Stimulated activated CD8-positive, alpha-beta memory T cell treated with anti-CD3 and anti-CD28 coated beads, Interleukin-7, amount 100 ng/mL, for 1 hour (primary cell): ENCODE measurements at places on chromosomes 7 and 10.

DNA sequence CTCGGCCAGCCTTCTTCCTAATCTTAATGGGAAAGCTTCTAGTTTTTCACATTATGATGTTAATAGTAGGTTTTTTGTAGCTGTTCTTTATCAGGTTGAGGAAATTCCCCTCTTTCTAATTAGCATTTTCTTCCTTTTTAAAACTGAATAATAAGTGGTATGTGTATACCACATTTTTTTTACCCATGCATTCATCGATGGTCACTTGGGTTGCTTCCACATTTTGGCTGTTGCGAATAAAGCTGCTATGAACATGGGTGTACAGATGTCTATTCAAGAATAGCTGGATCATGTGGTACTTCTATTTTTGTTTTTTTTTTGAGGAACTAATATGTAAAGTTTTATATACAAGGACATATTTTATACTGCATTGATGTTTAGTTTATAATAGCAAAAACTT lies 44.3 kb downstream of the NRF1 start:
- no peak for DNase-seq

- DNase-seq, result no peak
Observed at GRCh38 chr10:67839951-67840350, 2.0 kb upstream of the DNAJC12 start.

DNA sequence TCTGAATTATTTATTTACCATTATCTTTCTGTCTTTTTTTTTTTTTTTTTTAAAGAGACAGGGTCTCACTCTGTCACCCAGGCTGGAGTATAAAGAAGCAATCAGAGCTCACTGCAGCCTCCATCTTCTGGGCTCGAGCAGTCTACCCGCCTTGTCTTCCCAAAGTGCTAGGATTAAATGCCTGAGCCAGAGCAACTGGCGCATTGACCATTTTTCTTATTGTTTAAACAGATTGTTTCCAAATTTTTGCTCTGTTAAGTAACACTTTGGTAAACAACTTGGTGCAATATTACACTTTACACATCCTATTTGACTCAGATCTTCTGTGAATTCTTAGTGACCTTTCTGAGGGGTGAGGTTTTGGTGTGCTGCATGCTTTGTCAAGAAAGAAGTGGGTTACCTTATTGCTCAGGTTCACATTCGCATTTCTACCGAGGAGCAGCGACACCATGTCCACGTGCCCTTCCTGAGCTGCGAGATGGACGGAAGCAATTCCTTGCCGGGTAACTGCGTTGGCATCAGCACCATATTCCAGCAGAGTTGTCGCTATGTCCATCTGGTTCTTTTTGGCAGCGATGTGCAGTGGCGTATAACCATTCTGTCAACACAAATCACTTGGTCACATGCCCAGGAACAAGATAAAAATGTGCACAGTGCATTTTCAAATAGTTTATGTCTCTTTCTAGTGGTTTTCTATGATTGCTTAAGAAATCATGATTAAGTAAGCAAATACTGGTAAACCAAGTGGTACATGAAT lies 203.2 kb downstream of the ANK3 start:
- no peak for DNase-seq

DNA sequence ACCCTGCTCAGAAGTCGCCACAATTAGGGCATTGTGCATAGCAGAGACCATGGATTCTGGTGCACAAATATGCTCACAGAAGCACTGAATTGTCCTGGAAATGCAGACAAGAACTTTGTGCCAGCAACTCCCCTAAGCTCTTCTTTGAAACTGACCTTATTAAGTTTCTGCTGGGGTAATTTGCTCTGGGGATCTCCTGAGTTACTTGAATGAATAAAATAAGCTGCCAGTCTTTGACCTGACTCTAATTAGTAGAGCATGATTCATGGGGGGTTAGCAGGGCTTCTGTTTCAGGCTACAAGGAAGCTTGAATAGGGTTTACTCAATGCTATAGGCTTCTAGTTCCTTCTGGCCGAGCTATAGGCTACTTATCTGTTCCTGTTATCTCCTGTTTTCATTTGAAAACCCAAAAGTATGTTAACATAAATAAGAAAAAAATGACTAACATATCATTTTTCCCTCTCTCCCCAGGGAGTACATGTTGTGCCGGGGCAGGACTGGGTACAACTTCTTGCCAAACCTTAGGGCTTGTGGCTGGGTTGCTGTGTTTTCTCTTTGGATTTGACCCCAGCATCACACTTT lies 169.0 kb upstream of the TMEM229A start:
- no peak for DNase-seq

GRCh38 chr7:119890631-119891030 lies 382.3 kb upstream of the KCND2 start:
- DNase-seq, result no peak

GRCh38 chr10:127029061-127029460 lies 123.8 kb downstream of the DOCK1 start:
- no peak for DNase-seq

DNA sequence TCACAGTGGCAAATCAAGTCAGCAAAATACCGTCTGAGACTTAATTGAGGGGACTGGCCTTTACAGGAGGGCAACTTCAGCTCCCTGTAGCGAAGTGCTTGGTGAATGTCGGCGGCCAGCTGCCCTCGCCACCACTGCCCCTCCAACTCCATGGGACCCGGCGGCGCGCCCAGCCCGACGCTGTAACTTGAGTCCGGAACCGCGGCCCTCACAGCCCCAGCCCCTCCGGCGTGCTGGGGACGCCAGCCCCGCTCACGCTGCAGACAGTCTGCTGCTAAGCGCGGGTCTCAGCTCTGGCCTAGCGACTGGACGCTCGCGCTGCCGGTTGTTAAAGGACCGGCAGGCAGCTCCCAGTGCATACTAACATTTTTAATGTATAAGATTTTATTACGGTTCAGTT lies 113.4 kb upstream of the NUPR2 start:
- no peak for DNase-seq

DNA sequence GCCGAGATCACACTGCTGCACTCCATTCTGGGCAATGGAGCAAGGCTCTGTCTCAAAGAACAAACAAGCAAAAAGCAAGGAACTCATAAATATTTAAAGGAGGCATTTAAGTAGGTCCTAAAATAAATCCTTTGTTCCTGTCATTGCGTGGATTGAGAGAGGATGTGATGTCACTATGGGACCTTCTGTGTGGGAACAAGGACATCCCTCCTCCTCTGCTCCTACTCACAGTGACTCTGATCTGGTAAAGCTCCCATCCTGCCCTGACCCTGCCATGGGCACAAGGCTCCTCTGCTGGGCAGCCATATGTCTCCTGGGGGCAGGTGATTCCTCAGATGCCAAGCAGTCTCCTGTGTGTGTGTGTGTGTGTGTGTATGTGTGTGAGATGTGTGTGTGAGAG lies 74.1 kb upstream of the PRSS58 start:
- no peak for DNase-seq

DNA sequence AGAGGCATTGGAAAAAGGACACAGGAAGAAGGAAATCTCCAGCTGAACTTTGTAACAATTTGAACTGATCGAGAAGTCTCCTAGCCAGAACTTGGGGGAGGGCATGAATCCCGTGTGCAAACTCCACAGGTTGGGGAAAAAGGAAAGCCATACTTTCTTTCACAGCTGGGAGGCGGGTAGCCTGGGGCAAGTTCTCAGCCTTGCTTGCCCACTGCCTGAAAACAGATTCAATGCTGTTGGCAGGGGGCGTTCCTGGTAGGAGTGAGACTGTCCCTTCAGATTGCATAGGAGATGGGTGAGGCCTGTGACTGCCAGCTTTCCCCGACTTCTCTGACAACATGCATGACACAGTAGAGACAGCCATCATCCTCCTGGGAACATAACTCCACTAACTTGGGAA lies 289.1 kb upstream of the PHF14 start:
- DNase-seq, result no peak

GRCh38 chr10:13180788-13181187 lies 19.4 kb downstream of the MCM10 start:
- DNase-seq, result no peak

DNA sequence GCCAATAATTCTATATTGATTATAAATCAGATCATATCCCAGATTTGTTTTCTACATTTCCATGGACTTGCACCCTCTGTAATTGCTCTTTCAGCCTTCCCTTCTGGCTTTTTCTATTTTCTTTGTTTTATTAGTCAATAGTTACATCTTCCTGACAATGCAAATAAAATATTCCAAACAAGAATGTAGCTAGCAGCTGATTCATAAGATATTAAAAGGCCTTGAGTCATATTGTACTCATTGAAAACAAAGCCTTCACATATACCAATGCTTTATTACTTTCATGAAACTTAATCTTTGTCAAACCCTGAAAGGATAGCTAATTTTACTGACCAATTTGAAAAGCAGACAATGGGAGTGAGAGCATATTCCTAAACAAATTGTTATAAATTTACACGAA lies 10.7 kb upstream of the SFMBT2 start:
- DNase-seq, result no peak
